ENCODE measurements at places on chromosomes 16 and 17.

- DNase-seq, result no peak
Measured at GRCh38 chr17:70345061-70345460, 175.7 kb downstream of the KCNJ2 start.

DNA sequence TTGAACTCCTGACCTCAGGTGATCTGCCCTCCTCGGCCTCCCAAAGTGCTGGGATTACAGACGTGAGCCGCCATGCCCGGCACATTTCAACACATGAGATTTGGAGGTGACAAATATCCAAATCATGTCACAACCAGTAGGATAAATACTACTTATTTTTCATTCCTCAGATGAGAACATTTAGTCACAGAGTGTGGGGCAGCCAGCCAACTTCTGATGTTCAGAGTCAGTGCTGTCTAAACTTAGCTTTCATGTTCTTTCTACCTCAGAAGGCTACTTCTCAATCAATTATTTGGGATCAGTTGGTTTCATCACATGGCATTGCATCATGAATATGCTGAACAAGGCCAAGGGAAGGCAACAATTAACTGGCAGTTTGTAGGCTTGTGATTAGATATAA is 134.5 kb downstream of the CDH13 start:
- no peak for DNase-seq

GRCh38 chr17:57580055-57580739 is 164.9 kb downstream of the CCDC182 start:
- no peak for DNase-seq

GRCh38 chr16:58046054-58046881 is 20.7 kb downstream of the MMP15 start:
- DNase-seq, result no peak

DNA sequence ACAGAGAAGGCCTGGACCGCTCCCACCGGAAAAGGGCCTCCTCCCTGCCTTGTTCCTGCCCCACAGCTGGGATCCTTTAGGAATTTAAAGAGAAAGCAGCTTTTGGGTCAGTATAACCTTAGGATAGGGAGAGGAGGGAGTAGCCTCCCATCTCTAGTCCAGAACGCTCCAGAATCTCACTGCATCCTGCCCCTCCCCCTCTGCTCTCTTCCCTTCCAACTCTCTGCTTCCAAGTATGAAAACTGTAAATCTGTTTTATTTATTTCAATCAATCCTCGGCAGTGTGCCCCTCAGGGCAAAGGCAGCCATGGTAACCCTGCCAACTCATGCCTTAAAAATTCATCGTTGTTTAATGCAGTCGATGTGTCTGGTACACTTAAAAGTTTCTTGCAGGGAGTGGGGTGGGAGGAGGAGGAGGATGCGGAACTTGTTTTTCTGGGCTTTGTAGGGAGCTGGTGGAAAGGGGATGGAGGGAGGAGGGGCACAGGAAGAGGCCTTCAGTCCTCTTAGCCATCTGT is 21.2 kb upstream of the MTSS2 start:
- no peak for DNase-seq

- no peak for DNase-seq
Measured at GRCh38 chr17:34357398-34357797, 1.1 kb downstream of the CCL13 start.

- no peak for DNase-seq
Measured at GRCh38 chr17:2222301-2222700, 81.3 kb downstream of the SMG6 start.

DNA sequence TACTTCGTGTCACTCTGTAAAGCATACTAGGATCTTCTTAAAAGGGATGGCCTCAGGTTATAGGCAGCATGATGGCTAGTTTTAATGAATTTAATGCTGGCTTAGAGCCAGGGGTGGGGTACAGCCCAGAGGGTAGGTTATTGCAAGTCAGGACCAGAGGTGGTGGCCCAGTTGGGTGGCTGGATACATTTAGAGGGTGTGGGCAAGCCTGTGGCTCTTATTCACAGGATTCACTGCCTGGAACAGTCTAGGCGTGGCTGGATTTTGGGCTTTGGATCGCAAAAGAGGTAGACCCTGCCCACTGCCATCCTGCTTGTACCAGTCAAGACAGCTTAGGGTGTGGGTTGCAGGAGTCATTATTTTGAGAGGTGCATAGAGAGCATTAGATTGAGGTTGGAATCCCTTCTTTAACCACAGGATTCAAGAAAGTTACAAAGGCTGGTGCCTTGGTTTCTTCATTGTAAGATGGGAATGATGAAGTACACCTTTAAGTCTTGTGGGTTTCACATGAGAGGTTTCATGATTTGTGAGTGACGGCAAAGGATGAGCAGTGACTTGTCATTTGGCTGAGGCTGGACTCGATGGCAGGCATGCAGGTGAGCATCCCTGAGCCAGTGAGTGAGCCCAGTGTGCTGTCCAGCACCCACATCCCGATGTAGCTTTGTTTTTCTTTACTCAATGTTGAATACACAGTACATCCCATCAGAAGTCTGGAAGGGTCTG is 85.2 kb downstream of the KSR1 start:
- DNase-seq, result no peak

GRCh38 chr17:48718761-48719641 is 3.3 kb downstream of the PRAC1 start:
- no peak for DNase-seq

DNA sequence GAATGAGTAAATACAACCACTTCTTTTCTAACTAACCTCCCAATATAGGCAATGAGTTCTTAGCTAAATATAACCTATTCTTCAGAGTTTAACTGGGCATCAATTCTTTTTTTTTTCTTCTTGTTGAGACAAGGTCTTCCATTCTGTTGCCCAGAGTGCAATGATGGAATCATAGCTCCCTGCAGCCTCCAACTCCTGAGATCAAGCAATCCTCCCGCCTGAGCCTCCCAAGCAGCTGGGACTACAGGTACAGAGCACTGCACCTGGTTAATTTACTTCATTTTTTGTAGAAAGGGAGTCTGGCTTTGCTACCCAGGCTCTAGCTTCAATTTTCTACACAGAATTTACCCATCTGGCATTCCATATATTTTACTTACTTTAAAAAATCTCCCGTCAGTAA is 1.1 kb downstream of the METTL16 start:
- no peak for DNase-seq

DNA sequence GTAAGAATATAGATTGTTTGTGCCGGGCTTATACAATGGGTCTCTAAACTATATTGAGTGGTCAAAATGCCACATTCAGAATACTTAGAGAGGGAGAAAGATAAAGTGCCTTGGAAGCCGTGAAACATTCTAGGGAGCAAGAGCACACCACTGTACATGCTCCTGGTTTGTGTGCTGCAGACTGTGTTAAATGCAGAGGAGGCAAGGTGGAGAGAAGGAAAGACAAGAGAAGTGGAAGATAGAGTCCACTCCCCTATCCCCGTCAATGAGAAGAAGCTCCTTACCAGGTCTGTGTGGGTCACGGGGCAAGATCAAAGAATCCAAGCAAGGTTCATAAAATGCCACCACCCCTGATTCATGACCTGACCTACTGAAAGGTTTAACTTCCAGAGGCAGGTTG is 267.1 kb upstream of the TBX2 start:
- DNase-seq, result no peak

GRCh38 chr17:50480142-50480764 is 1.6 kb downstream of the RSAD1 start:
- no peak for DNase-seq

DNA sequence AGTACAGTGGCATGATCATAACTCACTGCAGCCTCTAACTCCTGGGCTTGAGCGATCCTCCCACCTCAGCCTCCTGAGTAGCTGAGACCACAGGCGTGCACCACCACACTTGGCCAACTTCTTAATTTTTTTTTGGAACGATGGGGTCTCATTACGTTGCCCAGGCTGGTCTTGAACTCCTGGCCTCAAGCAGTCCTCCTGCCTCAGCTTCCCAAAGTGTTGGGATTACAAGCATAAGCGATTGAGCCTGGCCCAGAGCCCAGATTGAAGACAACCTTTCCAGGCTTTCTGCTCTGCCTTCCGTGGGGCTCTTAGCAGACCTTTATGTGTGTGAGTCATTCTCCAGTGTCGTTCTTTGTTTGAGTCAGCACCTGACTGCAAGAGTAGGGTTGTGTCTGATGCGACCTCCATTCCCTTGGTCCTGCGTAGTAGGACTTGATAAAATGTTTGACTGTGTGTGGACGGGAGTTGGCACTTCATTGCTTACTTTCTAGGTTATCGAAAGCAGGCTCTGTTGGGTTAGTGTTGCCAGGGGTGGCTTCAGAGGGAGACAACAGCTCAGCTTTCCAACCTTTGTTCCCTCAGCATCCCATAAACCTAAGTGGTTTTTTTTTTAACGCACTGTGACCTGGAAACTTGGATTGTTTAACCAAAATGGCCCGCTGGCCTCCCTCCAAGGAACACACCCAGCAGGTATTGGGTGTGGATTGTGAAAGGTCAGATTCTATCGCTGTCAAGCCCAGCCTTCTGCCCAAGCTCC is 26.4 kb downstream of the EEF2K start:
- DNase-seq, result no peak

- DNase-seq, result no peak
Measured at GRCh38 chr17:5797447-5798050, 213.2 kb upstream of the NLRP1 start.

DNA sequence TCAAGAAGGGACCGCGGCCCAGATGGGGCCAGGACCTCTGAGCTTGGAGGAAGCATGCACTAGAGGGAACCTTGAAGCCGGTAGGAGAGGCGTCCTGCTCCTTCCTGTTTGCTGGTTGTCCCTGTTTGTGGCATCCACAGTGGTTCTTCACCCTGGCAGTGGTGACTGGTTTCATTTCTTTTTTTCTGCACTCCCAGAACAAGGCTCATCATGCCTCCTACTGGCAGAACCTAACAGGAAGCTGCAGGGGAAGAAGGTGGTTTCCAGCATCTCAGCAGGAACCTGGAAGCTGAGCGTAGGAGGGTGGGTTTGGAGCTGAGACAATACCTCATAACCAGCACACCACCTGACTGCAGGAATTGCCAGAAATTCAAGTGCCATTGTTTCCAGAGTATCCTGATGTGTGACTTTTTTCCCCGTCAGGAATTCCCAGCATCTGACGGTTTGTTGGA is 5.8 kb downstream of the TMEM231 start:
- no peak for DNase-seq

GRCh38 chr17:42518755-42519545 is 17.1 kb upstream of the NAGLU start:
- no peak for DNase-seq

All from T-helper 9 cell (primary cell).